ENCODE measurements at places on chromosomes 3 and 15. TPM values are rescaled to one million over a fixed set of nuclear protein-coding genes. Genes with fewer than 3 reads are reported as not detected.

- DNase-seq: no peak
Measured at GRCh38 chr3:21645121-21645897, 105.7 kb downstream of the ZNF385D start.

GRCh38 chr3:114314282-114314681 is 20.5 kb downstream of the TIGIT start:
- no peak for DNase-seq

The ZIC1 gene
- 54.3 TPM for total RNA-seq

The IP6K2 gene
- total RNA-seq: 139 TPM

- DNase-seq: no peak
Measured at GRCh38 chr3:146747928-146748327, 142.8 kb upstream of the PLSCR5 start.

The NR1I2 gene
- total RNA-seq: 0.26 TPM

DNA sequence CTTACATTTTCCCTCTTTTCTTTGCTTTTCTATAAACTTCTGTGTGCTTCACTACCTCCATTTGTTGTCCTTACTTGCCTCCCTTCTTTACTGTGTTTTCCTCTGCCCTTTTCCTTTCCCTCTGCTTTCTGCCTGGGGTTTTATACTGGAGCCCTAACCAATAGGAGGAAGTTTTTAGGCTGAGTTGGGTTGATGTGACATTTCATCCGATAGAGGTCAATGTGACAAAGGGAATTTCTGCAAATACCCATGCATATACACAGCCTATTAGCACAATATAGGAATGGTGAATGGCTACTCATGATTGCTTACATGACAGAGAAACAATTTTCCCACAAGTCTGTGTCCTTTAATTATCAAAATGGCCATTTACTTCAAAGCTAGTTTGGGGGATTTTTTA is 153.0 kb upstream of the ARPP21 start:
- no peak for DNase-seq

DNA sequence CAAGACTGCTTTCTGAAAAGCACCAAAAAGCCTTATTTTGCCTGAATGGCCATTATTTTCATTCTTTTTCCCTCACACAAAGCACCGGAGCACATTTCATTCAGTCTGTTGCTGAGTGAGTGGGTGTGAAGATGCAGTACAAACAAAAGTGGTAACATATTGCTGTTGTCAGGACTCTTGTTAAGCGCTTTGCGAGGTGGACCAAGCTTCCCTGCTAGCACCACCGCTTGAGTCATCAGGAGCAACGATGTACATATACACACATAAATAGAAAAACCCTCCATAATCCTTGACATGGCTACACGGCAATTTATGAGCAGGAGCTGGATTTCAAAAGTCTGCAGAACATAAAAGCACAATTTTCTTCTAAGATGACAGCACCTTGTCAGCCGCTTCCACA is 372.0 kb upstream of the ICE2 start:
- DNase-seq: no peak

The MORC1 gene
- not detected for total RNA-seq

DNA sequence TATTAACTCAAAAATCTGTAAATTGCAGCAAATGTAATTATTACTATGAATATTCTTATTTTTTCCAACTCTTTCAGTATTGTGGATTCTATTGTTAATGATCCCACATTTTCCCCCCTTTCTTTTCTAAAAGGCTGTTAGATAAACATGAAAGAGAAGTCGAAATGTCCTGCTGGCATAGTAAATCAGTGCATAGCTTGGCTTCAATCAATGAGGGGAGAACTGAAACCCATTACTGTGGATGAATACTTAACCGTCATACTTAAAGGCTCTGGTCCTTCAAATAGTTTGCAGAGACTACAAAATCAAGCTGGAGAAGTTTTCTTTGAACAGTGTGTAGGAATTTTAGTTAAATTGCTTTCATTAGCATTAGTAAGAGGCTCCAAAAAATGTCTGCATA is 667.9 kb downstream of the CADM2 start:
- DNase-seq: no peak

DNA sequence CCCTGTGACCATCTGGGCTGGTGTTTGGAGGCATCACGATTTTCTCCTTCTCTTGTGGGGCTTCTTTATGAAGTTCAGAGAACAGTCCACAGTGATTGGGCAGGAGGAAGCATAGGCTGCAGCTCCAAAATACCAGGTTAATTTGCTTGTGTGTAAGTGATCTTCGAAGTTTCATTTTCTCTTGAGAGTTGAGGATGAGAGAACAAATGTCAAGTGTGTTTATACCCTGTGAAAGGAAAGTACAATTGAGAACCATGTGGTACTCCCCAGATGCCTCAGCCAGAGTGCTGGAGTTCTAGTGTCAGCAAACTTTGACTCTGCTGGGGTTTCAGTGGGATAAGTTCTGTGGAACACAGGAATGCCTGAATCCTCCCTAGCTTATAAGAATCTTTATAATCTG is 357.1 kb upstream of the CFAP20DC start:
- no peak for DNase-seq

DNA sequence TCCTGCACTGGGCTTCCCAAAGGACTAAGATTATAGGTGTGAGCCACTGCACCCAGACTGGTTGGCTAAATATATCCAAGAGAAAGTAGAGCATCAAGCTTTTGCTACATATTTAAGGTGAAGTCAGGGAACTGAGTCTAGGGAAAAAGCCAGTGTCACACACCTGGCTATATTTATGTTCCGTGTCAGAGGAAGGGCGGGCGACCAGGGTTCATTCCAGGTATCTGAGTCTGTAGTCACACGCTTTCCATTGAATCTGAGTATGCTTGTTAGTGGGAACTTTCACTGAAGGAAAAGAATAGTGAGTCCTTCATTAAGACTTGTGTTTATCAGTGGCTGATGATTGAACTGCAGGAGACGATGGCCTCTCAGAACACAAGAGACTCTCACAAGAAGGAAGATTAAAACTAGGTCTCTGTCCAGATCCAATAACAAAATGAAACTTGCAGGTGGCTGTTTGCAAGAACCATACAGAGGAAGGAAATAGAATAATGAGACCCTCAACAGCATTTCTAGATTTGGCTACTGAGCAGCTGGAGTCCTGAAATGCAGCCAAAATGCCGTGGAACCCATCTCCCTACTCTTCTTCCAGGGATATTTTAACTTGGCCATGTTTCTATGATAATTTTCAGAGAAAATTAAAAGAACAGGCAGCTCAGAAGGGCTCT is 276.3 kb downstream of the THSD4 start:
- DNase-seq: no peak

The HTD2 gene
- total RNA-seq: 10.9 TPM

DNA sequence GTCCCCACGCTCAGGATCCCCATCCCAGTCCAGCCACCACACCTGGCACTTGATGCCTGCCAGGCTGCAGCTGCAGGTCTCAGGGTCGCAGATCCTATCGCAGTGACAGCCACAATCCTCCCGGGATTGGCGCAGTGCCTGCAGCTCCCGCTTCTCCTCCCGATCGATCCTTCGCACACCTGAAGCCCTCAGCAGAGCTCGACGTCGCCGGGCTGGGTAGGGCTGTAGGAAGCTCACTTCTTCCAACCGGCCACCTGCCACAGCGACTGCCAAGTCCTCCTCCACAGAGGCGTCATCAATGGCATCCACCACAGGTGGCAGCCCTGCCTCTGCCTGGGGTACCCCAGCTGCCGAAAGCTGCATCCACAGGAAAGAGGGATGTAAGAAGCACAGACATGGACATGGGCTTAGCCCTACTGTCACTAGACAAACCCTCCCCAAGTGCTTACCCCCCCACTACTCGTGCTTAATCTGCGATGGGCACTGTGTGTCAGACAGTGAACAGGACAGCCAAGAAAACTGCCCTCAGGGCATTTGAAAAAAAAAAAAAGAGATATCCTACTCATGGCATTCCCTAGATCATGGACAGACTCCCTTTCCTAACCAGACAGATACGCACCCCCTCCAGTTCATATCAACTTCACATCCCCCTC is 9.2 kb downstream of the CSRNP1 start:
- no peak for DNase-seq

DNA sequence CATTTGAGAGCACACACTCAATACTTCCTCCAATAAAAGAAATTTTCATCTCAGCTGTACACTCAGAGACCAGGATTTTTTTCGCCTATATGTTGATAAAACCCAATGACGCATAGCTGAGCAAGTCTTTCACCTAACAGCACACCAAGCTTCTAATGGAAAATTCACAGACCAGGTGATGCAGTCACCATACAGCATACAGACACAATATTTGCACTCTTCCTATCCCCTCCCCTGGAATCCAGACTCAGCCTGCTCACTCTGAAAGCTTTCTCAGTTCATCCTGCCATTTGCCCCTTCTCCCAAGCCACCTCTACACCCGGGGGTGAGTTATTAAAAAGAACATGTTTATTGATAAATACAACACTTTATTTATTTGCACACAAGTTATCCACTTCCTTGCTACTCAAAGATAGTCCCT is 1.7 kb downstream of the TBC1D5 start:
- no peak for DNase-seq

GRCh38 chr3:129950318-129951046 is 24.0 kb upstream of the TRH start:
- DNase-seq: no peak

DNA sequence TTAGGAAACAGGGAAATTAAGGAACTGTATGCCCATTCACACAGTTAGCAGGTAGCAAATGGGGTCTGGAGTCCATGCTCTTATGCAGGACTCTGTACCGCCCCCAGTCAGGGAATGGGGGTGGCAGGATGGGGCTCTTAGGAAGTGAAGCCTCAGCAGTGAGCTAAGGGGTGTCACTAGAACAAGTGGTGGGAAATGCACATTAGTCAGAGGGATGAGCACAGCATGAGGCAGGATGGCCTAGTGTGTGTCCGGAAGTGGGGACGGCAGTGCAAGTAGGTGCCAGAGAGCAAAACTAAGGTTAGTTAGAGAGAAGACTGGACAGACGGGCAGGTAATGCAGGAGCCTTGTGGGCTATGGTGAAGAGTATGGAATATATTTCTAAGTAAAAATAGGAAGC is 60.7 kb downstream of the ST3GAL6 start:
- DNase-seq: no peak

The THPO gene
- 0.98 TPM for total RNA-seq

GRCh38 chr3:46194868-46195553 is 13.1 kb downstream of the CCR1 start:
- DNase-seq: no peak

- no peak for DNase-seq
Measured at GRCh38 chr3:167466966-167467365, 6.9 kb downstream of the SERPINI2 start.

DNA sequence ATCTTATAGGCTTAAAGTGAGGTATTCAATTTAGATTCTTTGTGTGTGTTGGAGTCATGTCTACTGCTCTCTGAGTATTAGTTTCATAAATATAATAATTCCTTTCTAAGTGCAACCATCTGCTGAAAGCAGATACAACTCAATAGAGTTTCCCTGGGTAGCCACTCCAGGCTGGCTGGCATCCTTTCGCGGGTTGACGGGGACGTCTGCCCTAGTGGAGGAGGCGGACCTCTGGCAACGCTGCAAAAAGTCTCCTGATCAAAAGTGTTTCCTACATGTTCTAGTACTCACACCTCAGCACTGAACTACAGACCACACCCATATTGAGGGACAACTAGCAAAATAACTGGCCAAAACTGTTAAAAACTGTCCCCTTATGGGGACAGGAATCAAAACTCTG is 2.5 kb downstream of the MOBP start:
- DNase-seq: no peak

DNA sequence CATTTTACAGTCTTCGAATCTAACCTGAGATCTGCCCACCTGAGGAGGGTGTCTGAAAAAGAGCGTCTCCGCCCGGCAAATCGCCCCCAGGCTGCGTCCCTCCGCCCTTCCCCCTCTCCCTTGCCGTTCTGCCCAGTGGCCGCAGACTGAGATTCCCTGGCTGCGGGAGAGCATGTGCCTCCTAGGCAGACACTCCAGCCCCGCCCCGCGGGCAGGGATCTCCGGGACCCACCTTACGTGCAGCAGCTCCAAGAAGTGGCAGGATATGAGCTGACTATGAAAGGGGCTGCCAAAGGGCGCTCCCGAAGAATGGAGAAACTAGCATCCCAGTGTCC is 2.7 kb upstream of the WNT5A start:
- peak; percentile 14 for DNase-seq

The IMPG2 gene
- total RNA-seq: 0.40 TPM

The OR5K2 gene
- total RNA-seq: not detected

Measured in neural crest cell (in vitro differentiated cells).